ENCODE measurements at places on chromosomes 2 and 18.

GRCh38 chr2:118490330-118490729 is 357.1 kb downstream of the EN1 start:
- no peak for DNase-seq

DNA sequence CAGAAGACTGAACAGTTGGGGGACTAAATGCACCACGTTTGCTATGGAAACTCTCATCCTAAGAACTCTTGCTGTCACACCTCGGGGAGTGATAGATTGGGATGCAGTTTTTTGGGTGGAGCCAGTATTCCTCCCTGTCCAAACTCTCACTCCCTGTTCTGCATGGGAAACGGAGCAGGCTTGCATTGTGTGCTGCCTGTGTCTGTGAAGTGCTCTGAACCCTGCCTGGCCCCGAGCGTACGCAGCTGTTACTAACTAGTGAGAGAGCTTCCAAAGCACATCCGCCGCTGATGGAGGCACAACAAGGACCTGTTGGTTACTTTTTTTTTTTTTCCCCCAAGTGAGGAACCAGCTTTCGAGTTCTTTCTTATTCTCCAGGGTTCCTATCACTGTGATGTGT is 195.5 kb downstream of the ANAPC1 start:
- peak; percentile 70 for DNase-seq

DNA sequence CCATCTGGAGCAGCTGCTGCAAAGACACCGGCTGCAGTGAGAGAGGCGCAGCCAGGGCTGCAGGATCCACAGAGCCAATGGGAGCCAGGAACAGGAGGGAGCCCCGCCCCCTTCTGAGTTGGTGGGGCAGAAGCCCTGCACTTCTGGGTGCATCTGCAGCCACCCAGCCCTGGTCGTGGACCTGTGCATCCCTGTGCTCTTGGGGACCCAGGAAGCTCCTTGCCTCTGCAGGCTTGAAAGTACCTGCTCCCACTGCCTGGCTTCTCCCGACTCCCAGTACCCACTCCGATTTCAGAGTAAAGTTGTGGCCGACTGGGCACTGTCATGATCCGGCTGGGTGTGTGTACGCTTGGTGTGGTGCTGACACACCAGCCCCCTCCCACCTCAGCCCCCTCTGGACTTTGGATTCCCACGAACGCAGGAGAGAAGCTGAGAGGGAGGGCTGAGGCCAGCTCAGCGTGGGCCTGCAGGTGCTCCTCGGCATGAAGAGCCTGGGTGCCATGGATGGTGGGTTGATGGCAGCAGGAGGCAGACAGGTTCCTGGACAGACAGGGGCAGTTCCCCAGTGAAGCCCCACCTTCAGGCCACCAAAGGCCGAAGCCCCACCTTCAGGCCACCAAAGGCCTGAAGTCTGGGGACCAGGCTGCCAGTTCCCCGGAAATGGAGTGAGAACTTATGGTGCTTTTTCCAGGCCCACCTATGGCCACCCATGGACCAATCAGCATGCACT is 34.9 kb downstream of the LRRTM4 start:
- DNase-seq, result no peak

DNA sequence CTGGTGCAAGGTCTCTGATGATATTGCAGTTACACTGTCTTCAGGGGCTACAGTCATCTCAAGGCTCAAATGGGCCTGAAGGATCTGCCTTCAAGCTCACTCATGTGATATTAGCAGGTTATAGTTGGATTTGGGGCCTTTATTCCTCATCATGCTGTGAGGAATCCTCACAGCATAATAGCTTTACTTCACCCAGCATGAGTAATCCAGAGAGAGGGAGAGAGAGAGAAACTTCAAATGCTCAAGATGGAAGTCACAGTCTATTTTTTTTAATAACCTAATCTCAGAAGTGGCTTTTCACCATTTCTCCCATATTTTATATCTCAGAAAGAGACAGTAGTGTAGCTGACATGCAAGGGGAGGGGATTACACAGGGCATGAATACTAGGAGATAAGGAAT is 658.7 kb downstream of the EPHA4 start:
- no peak for DNase-seq

GRCh38 chr2:113183264-113183663 is 9.5 kb downstream of the PSD4 start:
- peak; percentile 43 for DNase-seq

Data from cardiac septum (tissue), 1 donor.